ENCODE measurements at places on chromosomes 11 and 22.

DNA sequence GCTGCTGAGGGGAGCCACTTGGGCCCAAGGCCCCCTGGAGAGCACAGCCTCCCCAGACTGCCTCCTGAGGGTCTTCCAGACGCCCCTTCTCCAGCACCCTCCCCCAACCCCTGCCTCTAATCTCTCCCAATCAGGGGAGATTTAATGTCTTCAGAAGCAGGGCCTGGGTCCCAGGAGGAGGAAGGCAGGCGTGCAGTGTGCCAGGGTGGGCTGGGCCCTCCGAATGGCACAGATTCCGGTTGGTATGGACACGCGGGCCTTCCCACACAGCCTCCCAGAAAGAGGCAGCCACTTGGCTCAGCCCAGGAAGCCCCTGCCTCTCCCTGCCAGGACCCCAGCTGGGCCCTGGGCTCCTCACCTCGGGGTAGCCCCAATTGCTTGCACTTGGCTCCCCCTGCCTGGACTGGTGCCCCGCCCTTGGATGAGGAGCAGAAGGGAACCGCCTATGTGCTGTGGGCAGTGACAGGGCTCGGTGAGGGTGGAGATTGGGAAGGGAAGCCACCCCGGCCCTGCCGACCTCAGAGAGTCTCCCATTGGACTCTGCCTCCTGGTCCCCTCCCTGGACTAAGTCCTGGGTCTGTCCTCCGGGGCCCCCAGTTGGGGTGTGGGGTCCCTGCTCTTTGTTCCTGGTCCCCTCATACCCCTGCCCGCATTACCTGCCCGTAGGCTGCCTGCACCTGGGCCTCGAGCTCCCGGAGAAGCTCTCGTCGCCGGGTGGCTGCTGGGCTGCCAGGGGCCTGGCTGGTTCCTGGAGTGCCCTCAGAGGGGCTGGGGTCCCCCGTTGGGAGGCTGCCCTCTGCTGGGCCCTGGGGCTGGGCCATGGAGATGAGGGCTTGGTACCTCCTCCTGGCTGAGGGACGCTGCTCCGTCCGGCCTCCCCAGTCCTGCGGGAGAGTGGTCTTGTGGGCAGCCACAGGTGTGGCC is 572 bp upstream of the CABP2 start:
- DNase-seq, result no peak

GRCh38 chr11:129930743-129931142 is 35.4 kb upstream of the NFRKB start:
- no peak for DNase-seq

- peak; percentile 57 for DNase-seq
Measured at GRCh38 chr11:125494974-125495725, 915 bp downstream of the FEZ1 start.

GRCh38 chr11:47464483-47464882 is 15.5 kb upstream of the RAPSN start:
- no peak for DNase-seq

GRCh38 chr22:24601217-24602104 is 1.5 kb upstream of the GGT1 start:
- DNase-seq, result no peak

DNA sequence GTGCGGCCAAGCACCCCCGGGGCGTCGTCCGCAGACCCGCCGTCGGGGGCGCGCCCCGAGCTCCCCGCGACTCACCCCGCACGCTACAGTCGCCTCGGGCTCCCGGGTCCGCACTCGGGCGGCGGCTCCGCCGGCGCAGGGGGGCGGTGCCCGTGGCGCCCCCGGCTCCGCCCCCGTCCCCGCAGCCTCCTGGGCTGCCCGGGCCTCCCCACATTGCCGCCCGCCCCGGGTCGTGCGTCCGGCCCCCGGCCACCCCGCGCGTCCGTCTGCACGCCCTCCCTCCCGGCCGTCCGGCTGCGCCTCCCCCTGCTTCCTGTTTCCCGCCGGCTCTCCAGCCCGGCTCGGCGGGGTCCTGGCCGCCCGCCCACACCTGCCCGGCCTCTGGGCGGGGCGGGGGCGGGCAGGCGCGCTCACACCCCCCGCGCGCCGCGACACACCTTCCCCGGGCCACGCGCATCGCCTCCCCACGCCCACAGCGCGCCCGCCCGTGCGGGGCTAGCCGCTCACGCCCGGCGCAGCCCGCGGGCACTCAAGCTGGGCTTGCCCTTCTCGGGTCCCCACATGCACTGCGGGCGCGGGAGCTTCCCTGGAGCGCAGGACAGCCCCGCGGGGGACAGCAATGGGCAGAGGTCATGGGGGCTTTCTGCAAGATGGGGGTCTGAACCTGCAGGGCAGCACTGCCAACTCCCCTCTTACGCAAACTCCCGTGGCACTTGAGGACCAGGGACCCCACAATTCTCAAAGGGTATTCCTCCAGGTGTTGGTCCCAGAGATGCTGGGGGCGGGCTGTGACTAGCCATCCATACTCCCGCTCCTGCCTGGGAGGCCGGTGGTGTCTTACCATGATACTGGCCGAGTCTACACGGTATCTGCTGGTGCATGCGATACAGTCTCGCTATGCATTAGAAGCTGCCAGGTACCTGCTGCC is at the start of gene CARD10:
Gene CARD10 (minus strand): TSS at position 148 of the 928 bp plus-strand sequence. CDS start 215 bp downstream, outside the sequence.
- no peak for DNase-seq

DNA sequence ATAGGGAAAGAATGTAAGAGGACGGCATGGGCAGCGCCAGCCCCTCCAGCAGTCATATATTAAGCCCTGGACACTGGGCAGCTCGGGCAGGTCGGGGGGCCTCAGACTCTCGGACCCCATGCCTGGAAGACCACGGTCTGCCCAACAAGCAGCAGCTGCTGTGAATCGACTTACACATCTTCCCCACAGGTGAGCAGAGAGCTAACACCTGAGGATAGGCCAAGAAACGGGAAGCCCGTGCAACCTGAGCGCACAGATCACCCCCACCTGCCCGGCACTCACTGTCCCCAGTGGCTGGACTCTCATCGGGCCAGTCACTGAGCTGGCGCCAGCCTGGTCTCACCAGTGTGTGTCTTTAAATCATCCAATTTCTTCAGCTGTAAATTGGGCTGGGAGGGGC is 4.7 kb upstream of the TCF20 start:
- DNase-seq, result no peak

GRCh38 chr22:40819599-40820140 is 524 bp upstream of the SLC25A17 start:
- DNase-seq, result no peak

- no peak for DNase-seq
Measured at GRCh38 chr11:80746300-80746699, 1305.5 kb upstream of the TENM4 start.

GRCh38 chr11:121334973-121335710 is 42.6 kb downstream of the SC5D start:
- no peak for DNase-seq

GRCh38 chr11:86246293-86246675 is 1.7 kb downstream of the EED start:
- no peak for DNase-seq

- no peak for DNase-seq
Measured at GRCh38 chr11:72763823-72764222, 11.6 kb upstream of the ARAP1 start.

DNA sequence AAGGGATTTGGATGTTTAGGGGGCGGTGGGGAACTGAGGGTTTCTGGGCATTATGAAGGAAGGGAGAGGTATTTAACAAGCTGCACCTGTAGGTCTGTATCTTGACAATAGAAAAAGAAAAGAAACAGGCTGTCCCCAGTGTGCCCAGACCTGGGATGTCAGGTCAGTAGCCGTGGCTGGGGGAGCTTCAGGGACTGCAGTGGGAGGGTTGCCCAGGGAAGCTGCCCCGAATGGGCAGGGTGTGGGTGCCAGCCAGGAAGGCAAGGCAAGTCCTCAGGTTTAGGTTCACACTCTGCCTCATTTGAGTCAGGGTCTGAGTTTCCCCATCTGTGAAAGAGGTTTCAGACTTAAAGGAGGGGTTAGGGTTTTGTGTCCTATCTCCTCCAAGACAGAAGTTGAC is 1.5 kb downstream of the INPP5J start:
- no peak for DNase-seq

GRCh38 chr22:32323513-32324164 is 34.0 kb upstream of the RFPL3 start:
- DNase-seq, result no peak

GRCh38 chr11:68041617-68042218 is 2.9 kb downstream of the TCIRG1 start:
- DNase-seq, result no peak

DNA sequence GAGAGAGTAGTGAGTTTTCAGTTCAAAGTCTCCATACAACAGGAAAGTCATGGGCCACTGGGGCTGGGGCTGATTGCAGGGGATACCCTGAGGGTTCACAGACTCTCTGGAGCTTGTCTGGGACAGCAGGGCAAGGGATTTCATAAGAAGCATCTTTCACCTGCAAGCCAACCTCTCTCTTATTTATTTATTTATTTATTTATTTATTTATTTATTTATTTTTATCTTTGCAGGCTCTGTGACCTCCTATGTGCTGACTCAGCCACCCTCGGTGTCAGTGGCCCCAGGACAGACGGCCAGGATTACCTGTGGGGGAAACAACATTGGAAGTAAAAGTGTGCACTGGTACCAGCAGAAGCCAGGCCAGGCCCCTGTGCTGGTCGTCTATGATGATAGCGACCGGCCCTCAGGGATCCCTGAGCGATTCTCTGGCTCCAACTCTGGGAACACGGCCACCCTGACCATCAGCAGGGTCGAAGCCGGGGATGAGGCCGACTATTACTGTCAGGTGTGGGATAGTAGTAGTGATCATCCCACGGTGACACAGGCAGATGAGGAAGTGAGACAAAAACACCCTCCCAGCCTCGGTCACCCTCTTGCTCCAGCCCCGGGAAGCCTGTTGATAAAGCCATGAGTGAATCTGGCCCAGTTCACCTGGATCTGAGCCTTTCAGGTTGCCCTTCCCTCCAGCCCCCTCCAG is 68.4 kb downstream of the GGTLC2 start:
- DNase-seq, result no peak

GRCh38 chr11:74326665-74327064 is 15.2 kb upstream of the P4HA3 start:
- DNase-seq, result no peak

- DNase-seq, result no peak
Measured at GRCh38 chr11:99199341-99199740, 178.6 kb downstream of the CNTN5 start.

Measured in amygdala (tissue), 56 donors.